PC-9 (cell line): ENCODE measurements at places on chromosomes 2 and 18. TPM values are rescaled to one million over a fixed set of nuclear protein-coding genes. Genes with fewer than 3 reads are reported as not detected.

The AGXT gene
- total RNA-seq: not detected in 2 replicates

The MRO gene
- total RNA-seq: not detected in 2 replicates

The C2orf15 gene
- 16.9 and 18.0 TPM in 2 replicates for total RNA-seq

The SH3RF3 gene
- total RNA-seq: 4.9 and 6.1 TPM in 2 replicates

The SPDYA gene
- 1.9 and 3.0 TPM in 2 replicates for total RNA-seq

The KLHL41 gene
- not detected in 2 replicates for total RNA-seq
